Renal pelvis (tissue), 12 donors: ENCODE measurements at places on chromosomes 3 and 15. TPM values are rescaled to one million over a fixed set of nuclear protein-coding genes. Genes with fewer than 3 reads are reported as not detected.

GRCh38 chr3:73435055-73435454, 189.7 kb downstream of the PDZRN3 start:
- no peak for DNase-seq

GRCh38 chr15:41583795-41584194, 24.8 kb downstream of the TYRO3 start:
- no peak for DNase-seq

GRCh38 chr3:9316881-9317361, 45.9 kb upstream of the THUMPD3 start:
- peak; percentile 58 for DNase-seq

- no peak for DNase-seq
These were observed 1274.4 kb downstream of the ROBO2 start for GRCh38 chr3:78314327-78314726.

- DNase-seq = no peak
These were observed 20.1 kb downstream of the LRRC2 start for GRCh38 chr3:46545818-46546630.

GRCh38 chr3:38583688-38584087, 65.8 kb downstream of the SCN5A start:
- DNase-seq = no peak

- DNase-seq = no peak
These were observed 205.9 kb upstream of the CDIN1 start for GRCh38 chr15:36373550-36373949.

GRCh38 chr3:141963301-141963700, 86.9 kb downstream of the ATP1B3 start:
- DNase-seq = no peak

DNA sequence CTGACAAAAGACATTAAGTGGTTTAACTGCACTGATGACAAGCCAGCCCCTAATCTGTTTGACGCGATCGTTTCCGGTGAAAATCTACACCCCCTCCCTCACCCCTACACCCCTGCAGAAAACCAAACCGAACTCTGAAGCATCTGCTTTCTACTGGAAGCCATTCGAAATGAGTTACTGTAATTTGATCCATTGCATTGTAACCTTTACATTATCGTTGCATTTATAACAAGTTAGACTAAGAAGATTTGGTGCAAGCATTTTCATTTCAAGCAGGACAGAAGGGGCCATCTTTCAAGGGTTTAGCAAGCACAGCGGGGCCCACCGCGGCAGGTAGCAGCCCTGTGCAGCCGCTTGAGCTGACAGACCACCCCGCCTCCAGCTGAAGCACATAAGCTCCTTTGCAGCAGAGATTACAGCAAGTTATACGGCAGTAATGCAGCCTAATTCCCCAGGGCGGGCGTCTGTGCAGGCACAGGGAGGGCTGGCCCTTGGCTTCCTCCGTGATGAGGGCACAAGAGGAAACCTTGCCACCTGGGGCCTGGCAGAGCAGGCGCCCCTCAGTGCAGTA, 79.3 kb downstream of the CHSY1 start:
- DNase-seq = no peak

DNA sequence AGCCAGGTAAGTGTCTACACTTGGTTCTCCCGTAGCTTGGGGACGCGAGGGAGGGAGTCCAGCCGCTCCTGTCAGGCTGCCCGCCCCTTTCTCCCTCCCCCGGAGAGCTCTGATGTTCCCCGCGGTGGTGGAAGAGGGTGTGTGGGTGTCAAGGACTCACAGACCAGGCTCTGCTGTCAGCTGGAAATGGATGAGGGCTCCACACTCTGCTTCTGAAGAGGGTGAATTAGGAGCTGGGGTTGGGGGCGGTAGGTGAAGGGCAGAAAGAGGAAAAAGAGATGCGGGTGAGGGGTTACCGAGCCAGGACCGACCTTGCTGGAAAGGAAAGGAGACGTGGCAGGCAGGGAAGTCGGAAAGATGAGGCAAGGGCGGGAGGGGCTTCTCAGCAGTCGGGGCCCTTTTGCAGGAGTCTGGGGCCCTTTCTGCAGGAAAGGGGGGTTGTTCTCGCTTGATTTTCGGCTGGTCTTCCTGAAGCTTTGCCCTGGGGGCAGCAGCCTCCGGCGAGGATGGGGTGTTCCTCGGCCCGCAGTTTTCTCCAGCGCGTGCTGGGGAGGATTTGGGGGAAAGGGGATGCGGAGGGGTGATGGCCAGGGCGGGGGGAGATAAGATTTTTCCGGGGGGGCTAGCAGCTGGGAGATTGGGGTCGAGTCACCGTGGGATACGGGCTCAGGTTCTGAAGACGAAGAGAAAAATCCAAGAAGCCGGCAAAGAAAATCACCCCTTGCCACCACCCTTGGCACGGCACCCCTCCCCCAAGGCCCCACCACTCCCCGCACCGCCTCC, 602 bp upstream of the BAHD1 start:
- DNase-seq = peak; percentile 43

- no peak for DNase-seq
These were observed 13.0 kb upstream of the TF start for GRCh38 chr3:133733226-133733625.

DNA sequence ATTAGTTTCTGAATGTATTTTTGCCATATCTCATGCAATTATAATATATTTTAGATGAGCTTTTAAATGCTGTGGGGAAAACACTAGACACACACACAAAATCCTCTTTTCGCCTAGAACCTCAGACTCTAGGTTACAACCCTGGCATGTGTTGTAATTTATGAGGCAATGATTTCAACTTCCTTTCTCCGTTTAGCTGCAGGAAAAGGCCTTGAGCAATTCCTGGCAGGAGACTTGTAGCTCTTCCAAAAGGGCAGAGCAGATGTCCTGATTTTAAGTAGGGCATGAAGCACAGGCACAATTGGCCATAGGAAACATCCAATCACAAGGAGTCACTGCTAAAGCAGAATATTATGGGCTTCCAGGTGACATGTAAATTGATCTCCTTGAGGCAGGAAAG, 82.0 kb downstream of the GPR156 start:
- DNase-seq = peak; percentile 54

GOLGA8M gene
- 2.1 TPM for polyA plus RNA-seq
